ENCODE measurements at places on chromosomes 16 and 17. TPM values are rescaled to one million over a fixed set of nuclear protein-coding genes. Genes with fewer than 3 reads are reported as not detected.
A peak's percentile ranks its signal among the peaks of the same experiment; 100 is the strongest.

The PEMT gene
- 62.5 TPM for total RNA-seq

The HOXB6 gene
- 6.2 TPM for total RNA-seq

The RBBP6 gene
- total RNA-seq = 37.1 TPM

The SLC12A3 gene
- total RNA-seq = not detected

The CMTM2 gene
- 5.4 TPM for total RNA-seq

The ATP2C2 gene
- total RNA-seq = 6.2 TPM

The ERN1 gene
- 2.2 TPM for total RNA-seq

The KRTAP4-6 gene
- total RNA-seq = not detected

The NKD1 gene
- 0.02 TPM for total RNA-seq

GRCh38 chr16:87850009-87851006 is 19.0 kb downstream of the SLC7A5 start:
- peak; percentile 56 for DNase-seq
- no peak overlapping the region for H3K4me3 ChIP-seq
- peaks cover 31% of the 10 kb centered on the region for H3K36me3 ChIP-seq
- H3K4me1 ChIP-seq = peaks cover 73% of the 10 kb centered on the region
- H3K27ac ChIP-seq = peak overlapping the region; percentile 93

DNA sequence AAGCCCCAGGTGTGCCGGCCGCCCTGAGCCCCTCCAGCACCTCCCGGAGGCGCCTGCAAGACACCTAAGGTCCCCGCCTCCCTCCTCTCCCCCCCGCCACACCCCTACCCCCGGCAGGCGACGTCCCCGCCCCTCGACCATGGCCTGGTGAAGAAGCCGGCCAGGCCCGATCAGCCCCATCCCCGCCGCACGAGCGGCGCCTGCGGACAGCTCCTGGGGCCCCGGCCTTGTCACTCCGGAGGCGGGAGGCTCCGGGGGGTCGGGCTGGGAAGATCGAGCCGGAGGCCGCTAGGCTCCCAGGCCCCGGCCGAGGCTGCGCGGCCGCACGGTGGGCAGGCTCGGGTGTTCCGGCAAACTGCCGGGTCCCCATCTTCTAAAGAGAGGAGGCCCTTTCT is 405 bp upstream of the ACE start:
- H3K4me3 ChIP-seq = peak overlapping the region; percentile 61
- H3K4me1 ChIP-seq = 0 out of 2 replicates have a peak, but pooled peaks cover 2% of the 10 kb centered on the region
- DNase-seq = peak; percentile 47
- H3K27ac ChIP-seq = no peak overlapping the region
- H3K27me3 ChIP-seq = no peaks in the 10 kb centered on the region

DNA sequence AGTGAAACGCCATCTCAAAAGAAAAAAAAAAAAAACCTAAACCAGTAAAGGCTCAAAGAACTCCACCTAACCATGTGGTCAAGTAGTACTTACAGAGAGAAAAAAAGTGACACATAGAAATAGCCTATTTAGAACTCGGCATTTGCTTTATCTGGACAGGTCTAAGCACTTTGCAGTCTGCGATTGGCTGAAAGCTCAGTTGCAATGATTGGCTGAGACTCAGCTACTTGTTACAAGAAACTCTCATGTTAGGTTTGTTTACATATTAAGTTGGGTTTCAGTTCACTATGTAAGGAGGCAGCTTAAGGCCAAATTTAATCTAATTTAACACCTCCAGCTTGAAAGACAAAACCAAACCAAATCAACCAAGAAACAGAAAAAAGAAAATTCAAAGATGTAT is 19.1 kb downstream of the ABCC3 start:
- DNase-seq = no peak
- H3K27ac ChIP-seq = no peak overlapping the region
- no peak overlapping the region for H3K4me3 ChIP-seq
- no peaks in the 10 kb centered on the region for H3K36me3 ChIP-seq

DNA sequence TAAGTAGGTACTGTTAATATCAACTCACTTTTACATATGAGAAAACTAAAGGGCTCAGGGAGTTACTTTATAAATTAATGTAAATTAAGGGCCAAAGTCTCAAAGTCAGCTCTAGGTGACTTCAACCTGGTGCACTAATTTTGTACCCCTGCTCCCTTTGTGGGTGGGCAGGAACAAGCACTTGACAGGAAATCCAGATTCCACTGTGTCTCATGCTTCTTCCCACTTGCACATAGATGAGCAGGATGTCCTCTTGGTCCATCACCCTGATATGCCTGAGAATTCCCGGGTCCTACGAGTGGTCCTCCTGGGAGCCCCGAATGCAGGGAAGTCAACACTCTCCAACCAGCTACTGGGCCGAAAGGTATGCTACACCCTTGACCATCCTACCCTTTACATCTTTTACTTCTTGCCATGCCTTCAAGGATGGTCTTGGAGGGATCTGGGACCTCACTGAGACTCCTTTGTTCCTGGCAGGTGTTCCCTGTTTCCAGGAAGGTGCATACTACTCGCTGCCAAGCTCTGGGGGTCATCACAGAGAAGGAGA is 1.3 kb downstream of the ERAL1 start:
- no peak overlapping the region for H3K27ac ChIP-seq
- H3K4me1 ChIP-seq = no peaks in the 10 kb centered on the region
- peak overlapping the region; percentile 87 for H3K4me3 ChIP-seq

- no peaks in the 10 kb centered on the region for H3K27me3 ChIP-seq
- DNase-seq = peak; percentile 83
- H3K27ac ChIP-seq = no peak overlapping the region
- H3K36me3 ChIP-seq = peaks cover 47% of the 10 kb centered on the region
These were observed 4.0 kb downstream of the BECN1 start for GRCh38 chr17:42819939-42820535.

GRCh38 chr16:57045694-57046381 is 46.5 kb upstream of the CPNE2 start:
- peak; percentile 87 for DNase-seq
- H3K36me3 ChIP-seq = no peaks in the 10 kb centered on the region
- H3K27me3 ChIP-seq = peaks cover 3% of the 10 kb centered on the region
- no peak overlapping the region for H3K27ac ChIP-seq
- H3K4me3 ChIP-seq = no peak overlapping the region
- peaks cover 10% of the 10 kb centered on the region for H3K4me1 ChIP-seq

DNA sequence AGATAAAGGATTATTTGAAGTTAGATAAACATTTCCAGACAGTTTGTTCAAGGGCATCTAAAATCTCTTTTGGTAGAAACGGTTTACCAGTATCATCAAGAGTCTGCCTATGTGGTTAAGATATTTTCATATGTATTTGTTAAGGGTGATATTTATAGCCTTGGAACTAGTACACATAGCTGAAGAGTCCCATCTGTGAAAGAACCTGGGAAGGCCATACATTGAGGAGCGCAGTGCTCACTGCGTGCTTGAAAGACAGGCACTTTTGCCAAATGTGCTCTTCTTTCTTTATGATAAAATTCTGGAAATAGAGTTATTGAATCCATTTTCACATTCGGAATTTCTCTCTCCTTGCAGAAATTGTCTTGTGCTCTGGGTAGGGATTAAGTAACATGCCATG is 7.7 kb downstream of the IGSF6 start:
- no peak overlapping the region for H3K4me3 ChIP-seq
- no peaks in the 10 kb centered on the region for H3K36me3 ChIP-seq
- no peak for DNase-seq
- no peaks in the 10 kb centered on the region for H3K27me3 ChIP-seq

DNA sequence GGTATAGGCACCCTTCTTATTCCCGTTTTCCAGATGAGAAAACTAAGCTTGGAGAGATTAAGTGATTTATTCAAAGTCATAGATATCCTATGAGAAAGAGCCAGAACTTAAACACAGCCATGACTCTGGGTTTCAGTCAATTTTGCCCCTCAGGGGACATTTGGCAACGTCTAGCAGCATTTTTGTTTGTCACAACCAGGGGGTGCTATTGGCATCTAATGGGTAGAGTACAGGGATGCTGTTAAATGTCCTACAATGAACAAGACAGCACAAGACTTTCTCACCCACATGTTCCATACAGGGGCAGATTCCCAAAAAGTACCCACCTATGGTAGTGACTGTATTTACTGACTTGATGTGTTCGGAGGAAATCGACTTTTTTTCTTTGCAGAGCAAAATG is 4.8 kb upstream of the SHISA9 start:
- peak; percentile 61 for DNase-seq
- H3K27me3 ChIP-seq = no peaks in the 10 kb centered on the region
- no peak overlapping the region for H3K4me3 ChIP-seq
- H3K4me1 ChIP-seq = no peaks in the 10 kb centered on the region
- no peaks in the 10 kb centered on the region for H3K36me3 ChIP-seq

GRCh38 chr16:59988591-59988990 is 1254.5 kb upstream of the GOT2 start:
- H3K27me3 ChIP-seq = no peaks in the 10 kb centered on the region
- no peak overlapping the region for H3K4me3 ChIP-seq
- H3K27ac ChIP-seq = no peak overlapping the region

- peaks cover 16% of the 10 kb centered on the region for H3K4me1 ChIP-seq
- H3K27ac ChIP-seq = peak overlapping the region; percentile 18
- H3K4me3 ChIP-seq = no peak overlapping the region
- no peaks in the 10 kb centered on the region for H3K36me3 ChIP-seq
These were observed 6.9 kb downstream of the MT1X start for GRCh38 chr16:56689171-56689570.
